ENCODE measurements at places on chromosomes 12 and 14. TPM values are rescaled to one million over a fixed set of nuclear protein-coding genes. Genes with fewer than 3 reads are reported as not detected.

The DHRS2 gene
- total RNA-seq = 10.6 TPM

The MMP19 gene
- total RNA-seq = 0.41 TPM

The GARIN6 gene
- total RNA-seq = not detected

The TTC6 gene
- not detected for total RNA-seq

The RIN3 gene
- 36.3 TPM for total RNA-seq

The TMTC1 gene
- total RNA-seq = 0.22 TPM

The HCAR1 gene
- 0.12 TPM for total RNA-seq

The IFNG gene
- 77.1 TPM for total RNA-seq

The AGAP2 gene
- 26.9 TPM for total RNA-seq

The FGF23 gene
- total RNA-seq = not detected

The MUCL1 gene
- not detected for total RNA-seq

The HHIPL1 gene
- 0.58 TPM for total RNA-seq

The HELB gene
- 31.9 TPM for total RNA-seq

The ACVRL1 gene
- total RNA-seq = not detected

The CCDC63 gene
- total RNA-seq = not detected

The ERBB3 gene
- 1.4 TPM for total RNA-seq

The POTEM gene
- total RNA-seq = not detected

The OTX2 gene
- total RNA-seq = not detected

The CDKL1 gene
- total RNA-seq = 9.3 TPM

The B3GNT4 gene
- total RNA-seq = 1.1 TPM

The MGP gene
- total RNA-seq = 0.67 TPM

The SSTR1 gene
- total RNA-seq = not detected

The NOPCHAP1 gene
- 30.0 TPM for total RNA-seq

The NGB gene
- total RNA-seq = not detected

The KRT74 gene
- 0.12 TPM for total RNA-seq

The UNC119B gene
- 31.2 TPM for total RNA-seq

The CCDC38 gene
- 0.63 TPM for total RNA-seq

The ADGRD1 gene
- total RNA-seq = 2.0 TPM

The ST8SIA1 gene
- total RNA-seq = 8.7 TPM

The KRT6B gene
- total RNA-seq = not detected

The LRCOL1 gene
- total RNA-seq = not detected

The GALNT4 gene
- 6.7 TPM for total RNA-seq

The ITPK1 gene
- total RNA-seq = 61.8 TPM

The SERPINA9 gene
- total RNA-seq = not detected

The MYO1H gene
- not detected for total RNA-seq

The GYS2 gene
- not detected for total RNA-seq

The SMCO2 gene
- total RNA-seq = 0.55 TPM

The RGS6 gene
- 2.2 TPM for total RNA-seq

The SPTLC2 gene
- total RNA-seq = 18.4 TPM

The NELL2 gene
- 36.3 TPM for total RNA-seq

The TMEM179 gene
- total RNA-seq = 0.46 TPM

The PROX2 gene
- 0.23 TPM for total RNA-seq

The SPATS2 gene
- total RNA-seq = 16.4 TPM

The TCL1A gene
- 0.29 TPM for total RNA-seq

The WNT1 gene
- 0.42 TPM for total RNA-seq

The TMEM30B gene
- total RNA-seq = 3.4 TPM

The TOMM20L gene
- not detected for total RNA-seq

The RALGAPA1 gene
- total RNA-seq = 34.0 TPM

The CDKN1B gene
- 54.2 TPM for total RNA-seq

The IL22 gene
- total RNA-seq = 5.4 TPM

The SERPINA10 gene
- not detected for total RNA-seq

The LRFN5 gene
- total RNA-seq = not detected

The LHX5 gene
- total RNA-seq = 0.19 TPM

The DNM1L gene
- 60.0 TPM for total RNA-seq

The WIF1 gene
- total RNA-seq = 0.22 TPM

The PSEN1 gene
- 42.2 TPM for total RNA-seq

The SRRM4 gene
- total RNA-seq = not detected

The MYF6 gene
- total RNA-seq = not detected
